RPMI7951 (cell line): ENCODE measurements at places on chromosomes 7 and 10. TPM values are rescaled to one million over a fixed set of nuclear protein-coding genes. Genes with fewer than 3 reads are reported as not detected.

- peak; percentile 73 for DNase-seq
Observed at GRCh38 chr7:97187067-97187466, 69.6 kb downstream of the SDHAF3 start.

GRCh38 chr10:24153031-24153430 is 55.9 kb upstream of the KIAA1217 start:
- no peak for DNase-seq

CDHR3 gene
- 1.3 and 1.4 TPM in 2 replicates for total RNA-seq

FAM25G gene
- total RNA-seq: not detected in 2 replicates

NCAPG2 gene
- total RNA-seq: 52.4 and 55.7 TPM in 2 replicates

DNA sequence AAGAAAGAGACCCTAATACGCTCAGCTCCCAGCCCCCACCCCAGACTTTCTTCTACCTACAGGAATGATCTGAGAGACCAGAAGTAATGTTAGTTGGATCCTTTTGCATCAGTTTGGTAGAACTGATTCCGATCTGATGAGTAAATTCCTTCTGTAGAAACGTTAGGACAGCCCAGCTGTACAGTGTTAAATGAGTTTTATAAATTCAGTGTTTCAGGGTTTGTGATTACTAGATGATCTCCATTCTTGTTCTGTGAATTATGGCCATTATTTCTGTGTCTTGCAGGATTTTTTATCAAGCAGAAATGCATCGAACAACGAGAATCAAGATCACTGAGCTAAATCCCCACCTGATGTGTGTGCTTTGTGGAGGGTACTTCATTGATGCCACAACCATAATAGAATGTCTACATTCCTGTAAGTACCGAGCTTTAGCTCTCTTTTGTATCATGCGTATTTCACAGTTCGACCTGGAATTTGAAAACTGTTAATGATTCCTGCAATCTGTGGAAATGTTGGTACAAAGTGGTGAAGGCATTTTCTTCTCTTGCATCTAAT is 5.3 kb downstream of the BMI1 start:
- no peak for DNase-seq

DNA sequence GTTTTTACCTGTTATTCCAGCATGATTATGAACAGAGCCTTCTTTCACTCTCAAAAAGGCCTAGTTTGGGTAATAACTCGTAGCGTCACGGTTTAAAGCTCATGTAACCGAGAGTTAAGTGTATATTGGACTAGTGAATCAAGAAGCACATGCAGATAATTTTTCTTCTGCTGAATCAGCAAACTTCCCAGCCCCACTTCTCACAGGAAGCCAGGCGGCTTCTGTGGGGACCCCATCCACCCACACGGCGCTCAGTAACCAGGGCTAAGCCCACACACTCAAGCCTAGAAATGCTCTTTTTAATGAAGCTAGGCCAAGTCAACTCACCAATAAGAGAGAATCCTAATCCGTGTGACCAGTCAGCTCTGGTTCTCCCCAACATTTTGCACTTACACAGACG is 191.2 kb upstream of the MGMT start:
- DNase-seq: no peak

SCIN gene
- total RNA-seq: not detected in 2 replicates

NOM1 gene
- total RNA-seq: 11.8 and 18.1 TPM in 2 replicates

HOXA9 gene
- 0.12 TPM in 1 of 2 replicates, not detected in the other for total RNA-seq

GRCh38 chr7:66629222-66630062 is 761 bp downstream of the KCTD7 start:
- DNase-seq: peak; percentile 5

DNA sequence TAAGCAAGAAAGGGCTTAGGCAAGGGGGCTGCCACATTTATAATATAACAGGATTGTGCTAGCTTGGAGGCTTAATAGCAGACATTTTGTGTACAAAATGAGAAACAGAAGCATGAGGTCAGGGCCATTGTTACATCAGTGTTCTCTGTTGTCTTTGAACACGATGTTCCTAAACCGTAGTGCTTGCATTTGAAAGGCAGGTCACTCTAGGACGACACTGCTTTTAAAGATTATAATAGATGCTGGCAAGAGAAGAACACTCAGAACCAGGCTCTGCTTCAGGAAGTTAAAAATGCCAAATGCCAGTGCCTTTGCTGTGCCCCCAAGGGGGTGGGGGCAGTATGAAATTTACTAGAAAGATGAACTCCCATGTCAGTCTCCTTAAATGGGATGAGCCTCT is 91.1 kb downstream of the SORCS3 start:
- no peak for DNase-seq

DNA sequence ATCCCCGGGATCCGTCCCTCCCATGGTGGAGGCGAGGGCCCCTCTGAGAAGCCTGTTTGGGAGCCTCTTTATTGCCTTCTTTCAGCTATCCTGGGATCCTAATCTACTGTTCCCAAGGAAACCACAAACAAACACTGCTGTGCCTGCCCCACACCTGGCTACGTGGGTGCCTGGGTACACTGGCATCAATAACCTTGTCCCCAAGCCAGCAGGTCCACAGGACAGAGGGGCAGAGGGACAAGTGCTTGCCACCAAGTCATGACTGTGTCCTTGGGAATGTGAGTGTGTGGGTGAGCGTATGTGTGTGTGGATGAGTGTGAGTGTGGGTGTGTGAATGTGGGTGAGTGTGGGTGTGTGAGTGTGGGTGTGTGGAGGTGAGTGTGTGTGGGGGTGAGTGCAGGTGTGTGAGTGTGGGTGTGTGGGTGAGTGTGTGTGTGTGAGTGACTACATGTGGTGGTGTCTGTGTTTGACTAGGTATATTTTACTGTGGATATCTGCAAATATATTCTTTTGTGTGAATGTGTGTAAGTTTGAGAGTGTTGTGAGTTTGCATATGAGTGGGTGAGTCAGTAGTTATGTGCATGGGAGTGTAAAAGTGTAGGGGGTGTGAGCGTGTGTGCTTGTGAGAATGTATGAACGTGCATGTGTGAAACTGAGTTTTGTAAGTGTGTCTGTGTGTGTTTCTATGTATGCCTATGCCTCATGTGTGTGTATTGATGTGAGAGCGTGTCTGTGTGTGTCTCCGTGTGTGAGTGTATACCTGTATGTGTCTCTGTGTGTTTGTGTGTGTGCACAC is 96.1 kb downstream of the TNS3 start:
- peak; percentile 53 for DNase-seq

DNA sequence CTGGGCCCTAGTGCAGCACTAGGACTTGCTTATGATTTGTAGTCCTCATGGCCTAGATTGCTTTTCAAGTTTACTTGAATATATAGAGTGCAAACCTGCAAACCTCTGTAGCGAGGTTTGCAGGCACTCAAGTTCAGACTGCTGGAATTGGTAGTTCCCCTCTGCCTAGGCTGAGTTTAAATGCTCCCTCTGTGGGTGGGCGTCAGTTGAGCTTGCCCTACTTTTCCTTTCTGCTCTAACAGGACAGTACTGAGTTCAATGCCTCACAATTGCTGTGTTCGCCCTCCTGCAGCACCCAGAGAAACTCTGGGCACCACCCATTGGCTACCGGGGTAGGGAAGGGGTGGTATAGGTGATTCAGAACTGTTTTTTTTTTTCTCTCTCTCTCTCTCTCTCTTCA is 31.6 kb downstream of the MYO3A start:
- no peak for DNase-seq

CLCN1 gene
- not detected in 2 replicates for total RNA-seq

- no peak for DNase-seq
Observed at GRCh38 chr7:125481323-125481722, 551.7 kb upstream of the POT1 start.

SH2B2 gene
- total RNA-seq: 0.84 and 1.7 TPM in 2 replicates

- DNase-seq: no peak
Observed at GRCh38 chr7:26627891-26628341, 236.5 kb downstream of the SKAP2 start.

- peak; percentile 58 for DNase-seq
Observed at GRCh38 chr7:23377134-23377533, 78.0 kb downstream of the MALSU1 start.

MMRN2 gene
- total RNA-seq: 0.39 and 0.60 TPM in 2 replicates

- DNase-seq: no peak
Observed at GRCh38 chr7:1071731-1072254, 16.1 kb upstream of the GPER1 start.

- no peak for DNase-seq
Observed at GRCh38 chr7:36896418-36896817, 172.1 kb upstream of the AOAH start.

GRCh38 chr7:158825628-158826289 is 3.5 kb downstream of the ESYT2 start:
- no peak for DNase-seq

DNA sequence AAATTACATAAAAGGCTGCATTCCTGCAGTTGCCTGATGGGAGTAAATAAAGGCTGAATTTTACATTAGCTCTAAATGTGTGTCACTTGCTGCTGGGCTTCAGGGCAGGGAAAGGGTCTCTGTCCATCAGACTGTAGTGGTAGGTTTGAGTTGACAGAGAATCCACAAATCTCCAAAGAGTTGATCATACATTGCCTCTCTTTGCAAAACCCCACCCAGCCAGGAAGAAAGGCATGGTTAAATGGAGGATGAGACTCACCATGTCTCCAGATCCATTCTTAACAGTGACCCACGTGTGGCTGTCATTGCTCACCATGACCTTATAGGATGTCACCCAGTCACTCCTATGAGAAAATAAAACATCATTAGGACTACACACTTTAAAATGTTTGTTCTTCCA is 92.8 kb downstream of the CPXM2 start:
- DNase-seq: no peak

GRCh38 chr7:158611541-158611940 is 23.9 kb upstream of the PTPRN2 start:
- DNase-seq: no peak

DNA sequence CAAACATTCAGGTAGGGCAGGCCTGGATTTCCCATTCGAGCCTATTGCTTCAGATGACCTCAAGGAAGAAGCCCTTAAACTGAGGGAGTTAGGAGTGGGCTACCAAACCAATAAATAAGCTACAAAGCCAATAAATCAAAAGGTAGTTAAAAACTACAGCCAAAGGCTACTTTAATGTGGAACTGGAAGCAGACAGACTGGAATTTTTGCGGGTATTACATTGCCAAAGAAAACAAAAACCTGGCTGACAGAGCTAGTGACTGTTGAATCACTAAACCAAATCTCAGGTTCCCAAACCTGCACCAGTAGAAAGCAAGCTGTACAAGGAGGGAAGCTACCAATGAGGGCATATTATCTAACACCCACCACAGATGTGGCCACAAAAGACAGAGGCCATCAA is 315.6 kb downstream of the GRM8 start:
- no peak for DNase-seq

GRCh38 chr7:1889556-1890181 is 219.6 kb downstream of the ELFN1 start:
- DNase-seq: peak; percentile 94

DNA sequence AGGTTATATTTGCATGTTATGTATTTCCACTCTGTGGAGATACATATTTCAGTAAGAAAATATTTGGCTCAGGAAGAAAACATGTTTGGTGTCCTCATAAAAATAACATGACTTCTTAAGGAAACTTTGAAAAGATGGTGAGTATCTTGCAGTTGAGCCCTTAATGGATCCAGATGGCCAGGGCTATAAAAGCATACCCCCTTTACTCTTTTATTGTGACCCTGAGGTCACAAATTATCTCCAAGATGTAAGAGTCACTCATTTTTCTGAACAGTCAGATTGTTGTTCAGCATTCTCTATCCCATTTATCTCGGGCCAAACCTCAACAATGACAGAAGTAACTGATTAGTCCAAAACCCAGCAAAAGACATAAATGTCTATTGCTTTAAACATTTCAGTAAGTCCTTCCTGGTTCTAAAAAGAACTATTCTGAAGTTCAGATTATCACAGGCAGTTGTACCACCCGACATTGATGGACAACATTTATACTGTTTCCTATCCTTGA is 539.4 kb downstream of the PARD3 start:
- DNase-seq: peak; percentile 50

RNF148 gene
- total RNA-seq: not detected in 2 replicates

RPEL1 gene
- total RNA-seq: 0.10 and 0.12 TPM in 2 replicates

AGAP3 gene
- 26.5 and 32.7 TPM in 2 replicates for total RNA-seq

ZNF33A gene
- 7.3 and 7.7 TPM in 2 replicates for total RNA-seq

DNA sequence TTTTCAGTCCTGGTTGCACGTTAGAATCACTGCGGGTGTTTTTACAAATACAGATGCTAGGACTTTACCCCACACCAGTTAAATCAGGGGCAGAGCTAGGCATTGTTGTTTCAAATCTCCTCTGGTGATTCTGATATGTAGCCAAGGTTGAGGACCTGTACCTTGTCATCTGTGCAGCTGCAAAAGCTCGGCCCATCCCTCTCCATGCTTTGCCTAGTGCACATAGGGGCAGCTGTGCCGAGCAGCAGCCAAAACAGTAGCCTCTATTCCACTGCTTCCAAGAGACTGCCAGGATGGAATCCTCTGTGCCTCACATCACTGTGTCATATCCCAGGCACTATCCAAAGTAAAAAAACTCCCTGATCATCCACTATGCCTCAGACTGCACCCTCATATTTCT is 181.3 kb downstream of the CDK14 start:
- no peak for DNase-seq

DNA sequence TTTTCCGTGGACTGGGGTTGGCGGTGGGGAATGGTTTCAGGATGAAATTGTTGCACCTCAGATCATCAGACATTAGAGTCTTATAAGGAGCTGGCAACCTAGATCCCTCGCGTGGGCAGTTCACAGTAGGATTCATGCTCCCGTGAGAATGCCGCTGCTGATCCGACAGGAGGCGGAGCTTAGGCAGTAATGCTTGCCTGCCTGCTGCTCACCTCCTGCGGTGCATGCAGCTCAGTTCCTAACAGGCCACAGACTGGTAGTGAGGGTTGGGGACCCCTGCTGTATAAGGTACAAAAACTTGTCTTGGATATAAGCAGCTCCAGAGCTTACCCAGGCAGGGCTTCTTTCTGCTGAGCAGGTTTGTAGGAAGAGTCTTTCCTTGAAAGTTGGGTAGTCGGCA is 53.9 kb downstream of the SHH start:
- DNase-seq: no peak

DNA sequence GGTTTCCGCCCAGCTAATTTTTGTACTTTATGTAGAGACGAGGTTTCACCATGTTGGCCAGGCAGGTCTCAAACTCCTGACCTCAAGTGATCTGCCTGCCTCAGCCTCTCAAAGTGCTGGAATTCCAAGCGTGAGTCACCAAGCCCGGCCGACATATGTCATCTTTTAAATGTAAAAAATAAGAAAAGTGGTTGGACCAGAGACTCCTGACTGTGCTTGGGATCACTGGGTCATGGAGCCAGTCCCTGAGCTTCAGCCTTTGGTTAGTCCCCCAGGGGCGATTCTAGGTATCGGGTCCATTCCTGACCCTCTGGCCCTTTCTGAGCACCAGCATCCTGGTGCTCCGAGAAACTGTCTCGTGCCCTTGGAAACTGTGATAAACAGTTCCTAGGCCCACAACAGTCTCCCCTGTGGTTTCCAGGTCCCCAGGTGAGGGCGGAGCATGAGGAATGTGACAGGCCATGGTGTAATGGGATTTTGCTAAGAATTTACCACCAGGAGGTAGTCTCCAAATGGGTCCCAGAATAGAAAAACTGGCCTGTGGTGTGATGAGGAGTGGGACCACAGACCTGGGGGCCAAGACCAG is 32.8 kb downstream of the UBTD1 start:
- DNase-seq: peak; percentile 46
